Endothelial cell (in vitro differentiated cells): ENCODE measurements at places on chromosomes 2 and 18.

DNA sequence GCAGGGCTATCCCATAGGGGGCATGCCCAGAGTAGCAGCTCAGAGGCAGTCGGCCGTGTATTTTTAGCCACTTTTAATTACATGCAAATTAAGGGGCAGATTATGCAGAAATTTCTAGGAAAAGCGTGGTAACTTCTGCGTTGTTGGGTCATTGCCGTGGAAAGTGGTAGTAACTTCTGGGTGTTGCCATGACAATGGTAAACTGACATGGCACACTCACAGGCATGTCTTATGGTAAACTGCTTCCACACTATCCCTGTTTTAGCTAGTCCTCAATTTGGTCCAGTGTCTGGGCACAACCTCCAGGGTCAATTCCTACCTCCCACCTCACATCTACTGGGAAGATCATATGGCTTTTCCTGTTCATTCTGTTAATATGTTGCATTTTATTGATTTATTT is 428.9 kb upstream of the FANCL start:
- no peak for DNase-seq

DNA sequence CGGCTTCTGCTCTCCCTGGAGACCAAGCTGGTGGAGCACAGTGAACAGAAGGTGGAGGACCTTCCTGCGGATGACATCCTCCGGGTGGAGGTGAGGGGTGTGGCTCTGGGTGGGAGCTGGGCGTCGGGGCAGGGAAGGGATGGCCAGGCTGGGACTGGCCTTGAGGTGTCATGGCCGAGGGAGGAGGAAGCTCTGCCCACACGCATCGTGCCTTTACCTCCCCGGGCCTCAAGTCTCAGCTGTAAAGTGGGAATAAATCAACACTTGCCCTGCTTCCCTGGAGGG is 98.2 kb downstream of the DYSF start:
- DNase-seq = no peak

- DNase-seq = no peak
These were observed 177.3 kb upstream of the ST6GAL2 start for GRCh38 chr2:107063228-107063627.

DNA sequence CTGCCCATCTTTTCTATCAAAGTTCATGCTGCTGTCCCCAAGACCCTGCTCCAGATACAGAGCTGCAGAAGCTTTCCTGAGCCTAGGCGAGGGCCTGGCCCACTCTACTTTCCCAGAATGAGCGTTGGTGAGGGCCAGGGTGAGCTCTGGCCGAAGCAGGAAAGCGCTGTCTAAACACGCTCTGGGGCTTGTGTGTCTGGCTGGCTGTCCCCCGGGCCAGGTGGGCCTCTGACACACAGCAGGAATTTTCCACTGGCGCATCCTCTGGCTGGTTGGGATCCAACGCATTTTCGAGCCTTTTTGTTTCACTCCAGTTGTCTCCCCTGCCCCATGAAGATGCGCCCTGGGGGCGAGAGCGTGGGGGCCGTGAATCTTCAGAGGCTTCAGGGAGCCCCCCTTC is 17.8 kb upstream of the KCNK3 start:
- no peak for DNase-seq

DNA sequence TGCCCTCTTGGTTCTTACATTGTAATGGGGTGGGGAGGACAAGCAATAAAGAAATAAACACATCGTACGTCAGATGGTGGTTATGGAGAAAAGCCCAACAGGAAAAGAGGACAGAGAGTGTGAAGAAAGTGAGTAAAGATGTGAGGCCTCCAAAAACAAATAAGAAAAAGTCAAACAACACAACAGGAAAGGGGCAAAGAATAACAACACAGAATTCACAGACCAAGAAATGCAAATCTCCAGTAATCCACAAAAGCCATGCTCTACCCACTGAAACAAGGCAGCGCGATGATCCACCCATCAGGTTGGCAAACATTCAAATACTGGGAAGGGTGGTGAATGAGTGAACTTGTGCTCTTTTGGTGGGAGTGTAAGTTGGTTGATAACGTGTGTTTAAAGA is 16.7 kb upstream of the DUSP2 start:
- no peak for DNase-seq

DNA sequence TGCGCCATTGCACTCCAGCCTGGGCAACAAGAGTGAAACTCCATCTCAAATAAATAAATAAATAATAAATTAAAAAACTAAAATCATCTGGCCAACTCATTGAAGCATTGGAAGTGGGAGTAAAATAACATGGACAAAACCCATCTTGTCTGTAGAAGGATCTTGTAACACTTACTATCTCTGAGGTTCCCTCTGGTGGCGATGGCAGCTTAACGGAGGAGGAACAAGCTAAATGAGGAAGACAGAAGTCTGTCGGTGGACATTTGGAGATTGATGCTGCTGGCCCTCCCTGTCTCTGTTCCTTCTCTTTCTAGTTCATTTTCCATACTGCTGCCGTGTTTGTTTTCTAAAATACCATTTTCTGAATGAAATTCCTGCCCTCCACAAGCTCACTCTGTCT is 43.4 kb downstream of the ZCCHC2 start:
- peak; percentile 31 for DNase-seq
